ENCODE measurements at places on chromosomes 12 and 14.

- DNase-seq, result no peak
Observed at GRCh38 chr12:126191031-126191891, 1126.0 kb downstream of the AACS start.

DNA sequence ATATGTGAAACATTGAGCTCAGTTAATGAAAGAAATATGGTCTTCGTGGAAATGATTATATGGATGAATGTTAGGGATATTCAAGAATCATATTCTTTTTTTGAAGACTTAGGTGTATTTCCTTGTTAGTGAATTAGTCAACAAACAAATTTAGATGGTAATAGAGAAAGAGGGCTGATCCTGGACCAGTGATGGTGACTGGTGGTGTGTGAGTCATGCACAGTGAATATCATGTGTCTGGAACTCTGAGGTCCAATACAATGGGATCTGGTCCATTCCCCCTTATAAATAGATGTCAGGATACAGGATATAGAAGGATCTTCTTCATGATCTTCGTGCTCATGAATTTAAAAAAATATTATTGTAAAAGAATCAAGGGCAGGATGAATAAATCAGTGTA lies 64.4 kb upstream of the RTL1 start:
- DNase-seq, result no peak

GRCh38 chr12:100908501-100908900 lies 113.9 kb downstream of the ANO4 start:
- DNase-seq, result no peak

DNA sequence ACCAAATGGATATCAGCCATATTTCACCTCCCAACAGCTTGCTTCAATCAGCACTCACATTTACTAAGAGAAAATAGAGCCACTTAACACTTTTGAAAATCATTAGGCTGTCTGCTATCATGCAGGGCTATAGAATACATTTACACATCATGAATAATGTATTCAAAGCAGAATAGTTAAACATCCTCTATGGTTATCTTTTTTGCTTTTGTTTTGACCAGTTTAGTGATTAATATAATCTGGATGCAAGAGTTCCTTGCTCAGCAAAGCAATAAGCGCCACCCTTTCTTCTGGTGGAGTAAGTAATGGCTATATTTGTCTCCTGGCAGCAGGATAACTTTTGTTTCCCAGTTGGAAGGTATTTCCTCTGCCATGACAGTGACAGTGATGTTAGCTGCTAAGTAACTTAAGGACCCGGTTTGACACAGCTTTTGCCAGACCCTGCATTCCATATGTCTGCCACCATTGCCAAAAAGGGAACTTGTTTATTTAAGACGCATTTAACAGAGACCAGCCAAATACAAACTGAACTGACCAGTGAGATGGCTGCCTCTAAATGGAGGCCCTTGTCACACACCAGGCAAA lies 70.3 kb upstream of the NR2C1 start:
- no peak for DNase-seq

DNA sequence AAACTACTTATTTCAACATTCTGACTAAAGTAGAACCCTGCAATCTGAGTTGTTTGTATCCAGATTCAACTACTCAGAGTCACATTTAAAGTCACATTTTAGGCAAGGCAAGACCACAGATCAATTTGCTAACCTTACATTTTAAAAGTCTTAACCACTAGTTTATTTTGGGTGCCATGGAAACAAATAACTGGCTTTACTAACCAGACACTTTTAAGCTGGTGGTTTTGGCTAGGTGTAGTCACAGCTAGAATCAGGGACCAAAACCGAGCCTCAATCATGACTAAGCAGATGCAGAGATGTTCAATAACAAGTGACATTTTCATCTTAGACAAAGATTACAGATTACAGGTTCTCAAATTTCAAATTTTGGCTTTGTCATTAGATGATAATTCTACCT lies 115.3 kb downstream of the PDE6H start:
- DNase-seq, result no peak

- no peak for DNase-seq
Observed at GRCh38 chr12:39646963-39647362, 27.4 kb upstream of the ABCD2 start.

GRCh38 chr14:86310148-86310547 lies 780.2 kb downstream of the FLRT2 start:
- no peak for DNase-seq

- no peak for DNase-seq
Observed at GRCh38 chr14:99037777-99038430, 234.1 kb downstream of the BCL11B start.

- DNase-seq, result no peak
Observed at GRCh38 chr12:318759-319515, 56.3 kb upstream of the SLC6A13 start.

- DNase-seq, result no peak
Observed at GRCh38 chr14:58138714-58139482, 13.1 kb downstream of the ARMH4 start.

- no peak for DNase-seq
Observed at GRCh38 chr12:124381456-124382296, 86.8 kb downstream of the RFLNA start.

DNA sequence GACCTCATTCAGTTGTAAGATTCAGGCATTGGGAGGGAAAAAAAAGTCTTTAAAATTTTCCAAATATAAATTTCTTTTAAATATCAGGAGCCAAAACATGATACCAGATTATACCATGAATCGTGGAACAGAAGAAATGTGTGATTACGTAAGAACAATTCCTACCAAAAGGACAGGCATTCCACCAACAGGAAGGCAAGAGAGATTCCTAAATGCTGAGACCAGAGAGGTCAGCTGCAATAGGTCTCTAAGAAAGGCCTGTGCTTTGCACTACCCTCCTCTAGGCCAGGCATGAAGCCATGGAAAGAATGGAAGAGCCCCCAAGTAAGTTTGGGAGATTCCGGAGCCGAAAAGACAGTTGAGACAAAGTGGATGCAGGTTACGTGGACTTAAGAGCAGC lies 83.7 kb downstream of the PTGER2 start:
- DNase-seq, result no peak

DNA sequence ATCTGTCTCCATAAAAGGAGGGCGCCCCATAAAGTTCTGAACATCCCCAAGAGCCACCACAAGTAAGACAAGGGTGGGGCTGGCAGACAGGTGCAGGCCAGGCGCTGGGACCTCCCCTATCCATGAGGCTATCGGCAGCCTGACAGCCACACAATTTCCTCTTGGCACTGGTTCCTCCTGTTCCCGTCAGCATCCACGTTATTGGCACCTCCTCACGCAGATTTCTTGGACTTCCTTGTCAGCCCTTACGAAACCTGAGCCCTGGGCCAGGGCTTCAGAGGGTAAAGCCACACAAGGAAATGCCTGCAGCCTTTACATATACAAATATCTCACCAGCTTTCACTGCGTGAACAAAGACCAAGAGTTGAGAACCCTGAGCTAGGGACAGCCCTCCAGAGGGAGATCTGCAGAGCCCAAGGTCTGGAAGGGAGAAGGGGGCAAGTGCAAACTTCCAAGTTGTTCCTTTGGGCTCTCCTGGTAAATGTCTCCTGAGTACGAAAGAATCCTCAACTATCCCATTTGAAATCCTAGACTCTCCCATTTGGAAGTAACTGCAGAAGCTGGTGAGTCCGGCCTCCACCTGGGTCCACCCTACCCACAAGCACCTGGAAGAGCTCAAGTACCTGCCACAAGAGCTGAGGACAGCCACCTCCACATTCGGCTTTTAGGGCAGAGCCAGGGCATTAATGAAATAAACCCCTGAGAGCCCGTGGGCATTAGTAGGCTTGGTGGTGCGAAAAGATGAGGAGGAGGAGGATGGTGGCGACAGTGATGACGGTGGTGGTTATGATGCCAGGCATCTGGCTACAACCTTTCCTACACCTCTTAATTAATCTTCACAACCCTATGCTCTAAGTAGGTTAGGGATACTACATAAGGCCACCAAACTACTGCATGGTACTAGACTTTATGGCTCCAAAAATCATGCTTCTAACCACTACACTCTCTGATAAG lies 5.5 kb upstream of the TC2N start:
- DNase-seq, result no peak

- DNase-seq, result no peak
Observed at GRCh38 chr14:61625165-61625564, 70.1 kb upstream of the HIF1A start.

DNA sequence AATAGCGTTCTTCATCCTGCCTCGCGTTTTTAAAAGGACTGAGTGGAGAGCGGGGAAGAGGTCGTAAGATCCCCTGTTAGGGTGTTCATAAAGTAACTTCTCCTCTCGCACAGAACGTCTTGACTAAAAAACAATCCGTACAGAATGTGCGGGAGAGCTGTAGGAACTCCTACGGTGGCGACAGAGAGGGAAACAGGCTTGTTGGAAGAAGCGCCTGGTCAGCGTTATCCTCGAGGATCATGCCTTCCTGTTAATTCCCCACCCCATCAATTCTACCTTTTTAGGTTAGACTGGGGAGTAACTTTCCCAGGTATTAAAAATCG lies 399 bp upstream of the WASHC4 start:
- no peak for DNase-seq

- no peak for DNase-seq
Observed at GRCh38 chr14:105899657-105900397, 373.4 kb downstream of the TMEM121 start.

GRCh38 chr12:54191550-54192022 lies 2.8 kb upstream of the SMUG1 start:
- DNase-seq, result peak; percentile 89

DNA sequence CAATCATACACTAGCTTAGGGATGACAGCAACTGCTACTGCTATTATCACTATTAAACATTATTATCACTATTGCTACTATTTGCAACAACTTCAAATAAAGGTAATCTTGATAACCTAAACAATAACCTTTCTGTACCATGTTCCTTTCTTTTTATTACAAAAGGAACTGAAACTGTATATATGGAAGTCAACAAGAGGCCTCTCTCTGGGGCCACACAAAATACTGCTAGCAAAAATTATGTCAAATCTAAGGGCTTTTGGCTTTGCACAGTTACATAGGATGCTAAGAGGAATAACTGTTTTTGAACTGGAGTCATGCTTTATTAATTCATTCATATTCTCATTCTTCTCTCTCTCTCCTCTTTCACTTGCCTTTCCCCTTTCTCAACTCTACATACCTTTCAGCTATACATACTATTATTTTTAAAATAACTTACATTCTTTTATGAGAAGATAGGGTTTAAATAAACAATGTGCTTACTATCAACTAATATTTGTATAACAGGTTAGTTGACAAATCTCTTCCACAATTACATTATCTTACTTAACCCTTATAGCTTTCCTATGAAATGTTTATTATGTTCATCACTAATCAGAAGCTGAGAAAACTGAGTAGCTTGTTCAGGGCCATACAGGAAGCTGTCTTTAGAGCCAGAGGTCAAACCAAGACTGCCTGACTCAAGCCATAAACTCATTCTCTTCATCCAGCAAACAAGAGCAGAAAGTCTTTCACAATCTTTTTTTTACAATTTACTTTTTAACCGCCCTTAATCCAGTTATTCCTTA lies 25.7 kb downstream of the SPTSSA start:
- DNase-seq, result no peak

GRCh38 chr14:90293766-90294730 lies 37.7 kb downstream of the NRDE2 start:
- DNase-seq, result no peak

DNA sequence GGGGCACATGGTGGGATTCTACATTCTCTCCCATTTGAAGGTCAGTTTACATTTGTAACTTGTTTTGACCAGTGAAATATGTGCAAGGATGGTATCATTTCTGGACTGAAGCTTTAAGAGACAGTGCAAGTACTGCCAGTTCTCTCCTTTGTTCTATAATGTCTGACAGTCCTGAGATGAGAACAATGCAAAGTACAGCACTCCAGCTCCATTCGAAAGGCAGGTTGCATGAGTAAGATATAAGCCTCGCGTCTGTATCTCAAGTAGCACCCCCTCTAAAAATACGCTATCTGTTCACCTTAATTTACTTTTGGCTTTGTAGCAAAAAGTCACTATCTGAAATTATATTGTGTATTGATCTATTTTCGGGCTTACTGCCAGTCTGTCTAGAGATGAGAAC lies 1122.2 kb upstream of the TMEM132C start:
- no peak for DNase-seq

DNA sequence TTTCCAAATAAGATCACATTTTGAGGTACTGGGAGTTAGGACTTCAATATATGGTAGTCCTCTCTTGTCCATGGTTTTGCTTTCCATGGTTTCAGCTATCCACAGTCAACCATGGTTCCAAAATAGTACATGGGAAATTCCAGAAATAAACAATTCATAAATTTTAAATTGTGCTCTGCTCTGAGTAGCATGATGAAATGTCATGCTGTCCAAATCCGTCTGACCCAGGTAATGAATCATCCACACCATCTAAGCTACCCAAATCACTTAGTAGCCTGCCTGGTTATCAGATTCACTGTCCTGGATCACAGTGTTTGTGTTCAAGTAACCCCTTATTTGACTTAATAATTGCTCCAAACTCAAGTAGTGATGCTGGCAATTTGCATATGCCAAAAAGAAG lies 197.9 kb downstream of the TMTC3 start:
- no peak for DNase-seq

DNA sequence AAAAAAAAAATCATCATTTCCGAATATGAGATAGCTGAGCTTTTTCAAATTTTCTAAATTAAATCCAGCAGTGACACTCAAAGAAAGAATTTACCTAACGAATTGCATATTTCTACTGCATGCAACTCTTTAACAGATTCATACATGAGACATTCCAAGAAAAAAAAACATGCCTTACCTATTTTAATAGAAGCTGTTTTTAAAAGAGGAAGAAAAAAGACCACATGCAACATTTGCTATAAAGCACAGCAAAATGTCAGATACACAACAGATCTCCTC lies 18.5 kb downstream of the CORO1C start:
- no peak for DNase-seq

GRCh38 chr12:127101076-127101475 lies 1165.9 kb upstream of the TMEM132C start:
- no peak for DNase-seq

- DNase-seq, result no peak
Observed at GRCh38 chr12:127787544-127787943, 479.4 kb upstream of the TMEM132C start.

DNA sequence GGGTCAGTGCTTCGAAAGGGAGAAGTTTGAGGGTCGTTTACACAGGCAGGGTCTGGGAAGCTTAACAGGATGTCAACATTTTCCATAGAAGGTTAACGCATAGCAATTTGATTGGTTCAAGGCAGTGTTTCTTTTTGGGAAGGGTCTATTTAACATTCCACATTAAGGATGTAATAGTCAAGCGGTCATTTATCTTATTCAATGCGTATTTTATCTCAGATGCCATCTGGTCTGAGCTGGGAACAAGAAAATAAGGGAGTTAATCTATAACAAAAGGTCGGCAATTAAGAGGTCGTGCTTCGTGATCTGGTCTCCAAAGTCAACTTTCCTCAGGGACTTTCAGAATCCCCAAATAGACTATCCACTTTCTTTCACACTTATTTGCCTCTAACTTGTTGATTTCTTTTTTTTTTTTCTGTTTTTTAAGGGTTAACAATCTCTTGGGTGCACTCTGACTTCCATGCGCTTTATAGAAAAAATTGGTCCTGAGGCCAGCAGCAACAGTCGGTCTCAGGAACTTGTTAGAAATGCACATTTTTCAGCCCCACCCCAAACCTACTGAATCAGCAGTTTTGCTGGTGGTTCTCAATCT lies 550 bp upstream of the RESF1 start:
- no peak for DNase-seq

- DNase-seq, result no peak
Observed at GRCh38 chr14:88363644-88364043, 21.8 kb upstream of the SPATA7 start.

- no peak for DNase-seq
Observed at GRCh38 chr12:13368971-13369370, 172.4 kb downstream of the EMP1 start.
